ENCODE measurements at places on chromosomes 2 and 18. TPM values are rescaled to one million over a fixed set of nuclear protein-coding genes. Genes with fewer than 3 reads are reported as not detected.

GRCh38 chr2:40034198-40034597 is 255.1 kb upstream of the THUMPD2 start:
- DNase-seq = no peak

DNA sequence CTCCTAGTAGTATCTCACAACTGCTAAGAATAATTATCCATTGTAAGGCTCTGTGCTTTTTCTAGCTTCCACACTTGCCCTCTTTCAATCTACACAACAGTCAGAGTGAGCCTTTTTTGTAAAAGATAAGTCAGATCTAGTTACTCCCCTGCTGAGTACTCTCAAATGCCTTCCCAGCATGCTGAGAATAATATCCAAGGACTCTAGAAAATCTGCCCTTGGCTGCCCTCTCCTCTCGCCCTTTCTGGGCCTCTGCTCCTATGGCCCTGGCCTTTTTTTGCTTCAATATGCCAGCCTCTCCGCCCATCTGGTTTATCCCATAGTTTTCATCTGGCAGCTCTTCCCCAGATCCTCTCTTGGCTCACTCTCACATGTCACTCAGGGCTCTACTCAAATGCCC is 455.9 kb upstream of the UBE2E3 start:
- DNase-seq = no peak

DNA sequence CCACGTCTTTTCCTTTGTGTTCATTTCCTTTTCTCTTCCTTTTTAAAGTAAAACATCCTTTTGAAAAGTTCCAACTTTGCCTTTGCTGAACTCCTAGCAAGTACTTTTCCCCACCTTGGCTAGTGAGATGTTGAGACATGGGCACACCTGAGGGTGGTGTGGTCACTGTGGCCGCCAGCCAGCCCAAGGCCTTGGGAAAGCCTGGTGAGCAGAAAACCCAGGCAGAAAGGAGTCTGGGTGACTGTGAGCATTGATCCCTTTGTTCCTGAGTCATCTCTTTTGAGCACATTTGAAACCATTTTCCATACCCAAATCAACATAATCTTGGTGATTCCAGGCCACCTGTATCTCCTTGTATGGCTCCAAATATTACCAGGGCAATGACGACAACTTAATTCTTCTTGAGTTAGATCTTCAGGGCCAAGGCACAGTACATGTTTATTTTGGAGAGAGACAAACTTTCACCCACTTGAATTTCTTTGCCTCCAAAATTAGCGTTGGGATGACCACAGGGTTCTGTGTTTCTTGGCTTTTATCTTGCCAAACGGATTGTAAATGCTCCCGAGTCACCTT is 14.5 kb downstream of the EPAS1 start:
- DNase-seq = no peak

- no peak for DNase-seq
Measured at GRCh38 chr2:241561832-241562231, 3.3 kb downstream of the BOK start.

DNA sequence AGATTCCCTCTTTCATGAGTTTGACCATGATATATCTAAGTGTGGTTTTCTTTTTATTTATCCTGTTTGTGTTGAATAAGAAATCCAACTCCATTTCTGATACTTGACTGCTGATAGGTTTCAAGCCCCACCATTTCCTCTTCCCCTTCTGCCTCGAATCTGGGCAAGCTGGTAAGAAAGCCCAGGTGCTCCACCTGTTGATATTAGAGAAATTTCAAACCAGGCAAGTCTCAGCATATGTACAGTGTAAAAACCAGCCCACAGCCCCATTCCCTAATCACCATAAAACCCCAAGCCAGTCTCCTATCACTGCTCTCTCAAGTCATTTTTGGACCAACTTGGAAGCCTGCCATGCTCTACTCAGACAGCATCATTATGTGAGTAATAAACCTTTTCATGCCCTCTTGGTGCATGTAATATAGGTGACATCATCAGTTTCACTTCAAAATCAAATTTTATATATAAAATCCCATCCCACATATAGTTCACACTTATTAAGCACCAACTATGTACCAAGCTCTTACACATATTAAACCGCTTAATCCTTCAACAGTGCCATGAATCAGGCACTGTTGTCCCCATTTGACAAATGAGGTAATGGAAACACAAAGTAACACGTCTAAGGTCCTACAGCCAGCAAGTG is 46.6 kb downstream of the SMAD2 start:
- DNase-seq = no peak

DNA sequence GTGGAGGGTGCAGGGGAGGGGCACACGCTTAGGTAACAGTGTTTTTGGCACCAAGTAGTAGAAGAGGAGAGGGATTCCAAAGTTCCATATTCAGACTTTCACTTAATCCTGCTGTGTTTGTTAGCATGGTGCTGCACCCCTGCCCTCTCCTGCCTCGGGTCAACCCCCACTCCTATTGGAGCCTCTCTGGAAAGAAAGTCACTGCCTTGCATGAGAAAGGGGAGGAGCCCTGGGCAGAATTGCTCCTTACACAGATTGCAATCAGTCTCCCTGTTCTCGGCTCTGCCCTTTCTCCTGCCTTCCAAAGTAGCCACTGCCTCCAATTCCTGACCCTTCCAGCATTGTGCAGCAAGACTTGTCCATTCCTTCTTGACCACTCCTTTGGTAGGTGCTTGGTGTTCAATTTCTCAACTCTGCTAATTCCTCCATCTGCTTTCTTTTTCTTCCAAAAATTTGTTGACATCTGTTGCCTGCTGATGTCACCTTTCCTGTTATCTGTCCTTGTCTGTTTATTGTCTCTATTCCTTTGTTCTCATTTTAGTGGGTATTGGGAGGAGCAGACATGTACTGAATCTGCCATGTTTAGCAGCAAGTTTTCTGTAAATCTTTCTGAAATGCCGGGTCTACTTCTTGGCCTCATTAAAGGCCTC is 225.4 kb downstream of the LOXHD1 start:
- DNase-seq = no peak

The SKOR2 gene
- total RNA-seq = not detected

DNA sequence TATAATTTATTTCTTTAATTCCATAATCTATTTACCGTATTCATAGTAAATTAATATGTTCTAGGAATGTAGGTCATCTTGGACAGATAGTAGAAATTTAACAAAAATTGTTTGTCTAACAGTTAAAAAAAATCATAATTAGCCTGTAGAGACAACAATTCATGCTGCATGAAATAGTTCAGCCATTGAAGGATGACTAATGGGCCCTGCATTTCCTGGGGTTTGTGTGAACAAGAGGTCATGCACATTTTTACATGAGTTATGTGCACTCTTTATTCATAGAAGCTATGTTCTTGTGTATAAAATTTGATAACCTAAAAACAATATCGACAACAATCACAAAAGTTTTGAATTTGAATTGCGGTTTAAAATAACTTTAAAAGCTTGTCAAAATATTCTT is 1663.6 kb downstream of the SUCLG1 start:
- DNase-seq = no peak

The SPOPL gene
- total RNA-seq = 26.1 TPM

DNA sequence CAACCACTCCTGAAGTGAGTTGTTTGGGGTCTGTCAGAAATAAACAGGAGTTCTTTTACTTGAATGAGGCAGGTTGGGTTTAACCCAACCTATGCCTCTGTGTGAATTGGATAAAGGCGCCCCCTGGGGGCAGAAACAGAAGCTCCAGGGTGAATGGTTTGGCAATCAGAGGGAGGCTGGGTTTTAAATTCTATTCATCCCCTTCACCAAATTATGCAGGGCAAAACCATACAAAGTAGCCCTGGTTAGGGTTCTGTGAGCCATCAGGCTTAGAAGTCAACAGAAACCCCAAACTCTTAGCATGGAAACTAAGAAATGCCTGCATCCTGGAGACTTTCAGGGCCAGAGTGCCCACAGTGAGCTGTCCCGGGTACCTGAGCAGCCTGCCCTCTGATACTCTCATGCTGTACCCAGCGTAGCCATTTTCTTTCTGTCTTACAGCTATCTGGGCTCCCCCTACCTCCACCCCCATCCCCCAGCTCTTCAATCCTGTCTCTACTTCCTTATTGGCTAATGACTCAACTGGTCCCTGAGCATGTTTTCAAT is 241.5 kb downstream of the ICOS start:
- no peak for DNase-seq

DNA sequence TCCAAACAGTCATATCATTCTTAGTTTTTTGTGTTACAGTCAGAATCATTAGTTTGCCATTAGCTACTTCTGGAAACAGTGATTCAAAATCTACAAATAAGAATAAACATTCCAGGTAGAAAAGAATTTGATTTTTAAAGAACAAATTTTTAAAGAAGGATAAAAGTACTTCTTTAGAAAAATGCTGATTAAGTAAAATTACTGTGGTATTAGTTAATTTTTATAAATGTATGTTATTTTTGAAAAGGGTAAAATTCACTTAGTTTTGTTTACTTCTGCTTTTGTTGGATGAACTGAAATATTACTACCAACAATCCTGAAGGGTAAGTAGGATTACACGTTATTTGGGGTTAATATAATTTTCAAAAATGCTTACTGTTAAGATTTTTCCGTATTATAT is 11.8 kb downstream of the MMADHC start:
- no peak for DNase-seq

DNA sequence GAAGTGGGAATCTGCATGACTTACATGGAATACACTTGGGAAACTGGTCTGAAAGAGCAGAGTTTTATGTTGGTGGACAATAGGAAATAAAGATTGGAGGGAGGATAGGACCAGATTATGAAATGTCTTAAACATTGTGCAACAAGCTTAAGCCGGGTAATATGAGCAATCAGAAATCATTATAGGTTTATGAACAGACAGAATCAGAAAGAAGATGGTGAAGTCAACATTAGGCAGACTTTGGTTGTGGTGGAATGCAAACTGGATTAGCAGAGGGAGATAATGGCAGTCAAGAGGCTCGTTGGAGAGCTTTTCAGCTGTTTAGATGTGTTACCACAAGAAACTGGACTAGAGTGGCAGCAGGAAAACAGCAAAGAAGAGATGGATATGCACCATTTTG is 43.5 kb downstream of the CRIM1 start:
- no peak for DNase-seq

DNA sequence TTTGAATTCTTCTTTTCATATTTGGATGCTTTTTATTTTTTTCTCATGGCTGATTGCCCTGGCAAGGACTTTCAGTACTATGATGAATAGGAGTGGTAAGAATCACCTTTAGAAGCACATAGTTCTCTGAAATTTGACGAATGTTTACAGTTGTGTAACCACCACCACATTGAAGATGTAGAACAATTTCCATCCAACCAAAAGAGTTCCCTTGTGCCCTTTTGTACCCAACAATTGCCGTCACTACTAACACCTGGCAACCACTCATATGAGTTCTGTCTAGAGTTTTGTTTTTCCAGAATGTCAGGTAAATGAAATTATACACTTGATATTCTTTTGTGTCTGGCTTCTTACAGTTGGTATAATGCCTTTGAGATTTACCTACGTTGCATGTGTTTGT is 28.7 kb upstream of the SLC16A14 start:
- no peak for DNase-seq

GRCh38 chr2:132797556-132797955 is 127.6 kb upstream of the LYPD1 start:
- DNase-seq = no peak

DNA sequence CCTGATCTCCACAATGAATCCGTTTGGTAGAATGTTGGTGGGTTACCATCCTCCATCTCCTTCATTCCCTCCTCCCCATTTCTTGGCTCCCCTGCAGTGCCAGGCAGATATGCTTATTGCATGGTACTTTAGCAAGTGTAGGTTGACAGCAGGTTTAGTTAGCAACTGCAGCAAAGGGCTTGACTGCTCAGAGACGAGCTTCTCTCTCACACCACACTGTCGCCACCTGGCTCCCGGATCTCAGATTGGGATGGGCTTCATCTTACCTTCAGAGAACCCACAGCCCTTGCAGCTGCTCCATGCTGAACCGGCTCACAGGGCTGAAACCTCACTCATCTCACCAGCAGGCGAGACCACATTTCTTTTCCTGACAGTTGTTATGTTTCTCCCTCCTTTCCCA is 88.8 kb downstream of the VWA3B start:
- DNase-seq = no peak

DNA sequence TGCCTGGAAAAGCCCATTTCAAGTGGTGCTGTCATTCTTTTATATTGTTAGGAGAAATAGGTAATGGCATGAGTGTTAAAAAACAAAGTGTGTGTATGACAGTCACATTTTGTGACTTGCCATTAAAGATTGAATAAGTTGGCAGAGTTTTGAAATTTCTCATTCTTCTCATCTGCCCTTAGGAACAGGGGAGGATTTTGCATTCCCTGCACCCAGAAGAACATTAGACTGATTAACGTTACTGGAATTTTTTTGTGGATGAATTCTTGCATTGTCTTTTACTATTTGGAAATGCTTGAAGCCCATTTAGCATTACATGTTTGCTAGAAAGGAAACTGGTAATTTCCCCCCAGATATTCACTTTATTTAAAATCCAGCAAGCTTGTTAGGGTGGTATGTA is 162.2 kb downstream of the BABAM2 start:
- no peak for DNase-seq

The EFEMP1 gene
- 68.7 TPM for total RNA-seq

The INPP4A gene
- 22.3 TPM for total RNA-seq

The CHAC2 gene
- 1.4 TPM for total RNA-seq

DNA sequence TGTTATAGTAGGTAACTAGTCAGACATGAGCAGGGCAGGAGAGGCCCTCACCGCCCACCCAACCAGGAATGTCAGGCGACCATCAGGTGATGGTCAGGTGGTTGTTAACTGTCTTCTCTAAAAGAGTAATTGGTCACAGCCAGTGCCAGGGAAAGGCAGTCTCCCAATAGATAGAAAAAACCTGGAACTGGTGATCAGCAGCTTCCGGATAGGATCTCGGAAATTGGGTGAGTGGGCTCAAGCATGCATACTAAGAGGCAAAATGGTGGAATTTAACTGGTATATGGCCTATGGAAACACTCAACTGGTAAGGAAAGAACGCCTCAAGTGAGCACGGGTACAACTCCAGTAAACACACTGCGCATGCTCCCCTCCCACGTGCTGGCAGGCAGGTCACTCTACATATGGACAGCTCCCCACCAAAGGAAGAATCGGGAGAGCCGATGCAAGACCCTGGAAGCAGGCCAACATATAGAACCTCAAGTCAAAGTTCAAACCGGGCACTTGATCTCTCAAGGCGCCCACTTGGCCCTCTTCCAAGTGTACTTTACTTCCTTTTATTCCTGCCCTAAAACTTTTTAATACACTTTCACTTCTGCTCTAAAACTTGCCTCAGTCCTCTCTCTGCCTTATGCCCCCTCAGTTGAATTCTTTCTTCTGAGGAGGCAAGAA is 43.5 kb upstream of the TMEM131 start:
- no peak for DNase-seq

The PLEKHH2 gene
- total RNA-seq = 39.3 TPM

GRCh38 chr2:117587310-117587709 is 227.2 kb upstream of the DDX18 start:
- DNase-seq = no peak
